ENCODE measurements at places on chromosomes 1 and 21.

- no peak for DNase-seq
Measured at GRCh38 chr1:115179397-115180079, 90.2 kb upstream of the TSPAN2 start.

DNA sequence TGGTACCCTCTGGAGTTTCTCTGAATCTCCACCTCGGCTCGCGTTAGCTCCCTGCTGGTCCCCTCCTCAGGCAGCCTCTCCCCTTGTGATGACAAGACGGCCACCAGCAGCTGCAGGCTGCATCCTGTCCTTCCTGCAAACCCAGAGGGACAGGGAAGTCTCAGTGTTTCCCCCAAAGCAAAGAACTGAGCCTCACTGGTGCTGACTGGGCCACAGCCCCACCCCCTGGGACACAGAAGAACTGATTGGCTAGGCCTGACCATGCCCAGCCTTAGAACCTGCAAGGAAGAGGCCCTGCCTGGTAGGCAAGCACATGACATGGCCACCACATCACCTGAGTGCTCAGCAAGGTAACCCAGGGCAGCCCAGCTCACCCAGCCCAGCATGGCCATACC, 34.6 kb downstream of the TMEM51 start:
- DNase-seq: no peak

DNA sequence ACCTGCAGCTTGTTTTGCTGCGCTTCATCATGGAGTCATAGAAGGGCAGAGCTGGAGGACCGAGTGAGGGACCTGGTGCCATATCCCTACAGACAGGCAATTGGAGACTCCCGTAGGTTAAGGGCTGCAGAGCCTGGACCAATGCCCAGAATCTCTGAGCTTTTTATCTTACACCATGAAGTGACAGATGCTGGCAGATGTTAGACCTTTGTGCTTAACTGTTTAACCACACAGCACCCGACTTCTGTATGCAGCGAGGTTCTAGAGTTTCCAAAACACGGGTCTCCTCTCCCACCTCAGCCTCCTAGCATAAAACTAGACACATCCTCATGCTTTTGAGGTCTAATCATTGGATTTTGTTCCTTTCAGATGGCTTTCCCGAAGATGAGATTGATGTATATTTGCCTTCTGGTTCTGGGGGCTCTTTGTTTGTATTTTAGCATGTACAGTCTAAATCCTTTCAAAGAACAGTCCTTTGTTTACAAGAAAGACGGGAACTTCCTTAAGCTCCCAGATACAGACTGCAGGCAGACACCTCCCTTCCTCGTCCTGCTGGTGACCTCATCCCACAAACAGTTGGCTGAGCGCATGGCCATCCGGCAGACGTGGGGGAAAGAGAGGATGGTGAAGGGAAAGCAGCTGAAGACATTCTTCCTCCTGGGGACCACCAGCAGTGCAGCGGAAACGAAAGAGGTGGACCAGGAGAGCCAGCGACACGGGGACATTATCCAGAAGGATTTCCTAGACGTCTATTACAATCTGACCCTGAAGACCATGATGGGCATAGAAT, 47.6 kb downstream of the B3GALT5 start:
- no peak for DNase-seq

- DNase-seq: no peak
Measured at GRCh38 chr1:43405219-43405875, 15.6 kb downstream of the SZT2 start.

- DNase-seq: no peak
Measured at GRCh38 chr1:76615253-76616035, 251.8 kb upstream of the ST6GALNAC5 start.

GRCh38 chr1:88216441-88216840, 467.6 kb upstream of the PKN2 start:
- DNase-seq: no peak

DNA sequence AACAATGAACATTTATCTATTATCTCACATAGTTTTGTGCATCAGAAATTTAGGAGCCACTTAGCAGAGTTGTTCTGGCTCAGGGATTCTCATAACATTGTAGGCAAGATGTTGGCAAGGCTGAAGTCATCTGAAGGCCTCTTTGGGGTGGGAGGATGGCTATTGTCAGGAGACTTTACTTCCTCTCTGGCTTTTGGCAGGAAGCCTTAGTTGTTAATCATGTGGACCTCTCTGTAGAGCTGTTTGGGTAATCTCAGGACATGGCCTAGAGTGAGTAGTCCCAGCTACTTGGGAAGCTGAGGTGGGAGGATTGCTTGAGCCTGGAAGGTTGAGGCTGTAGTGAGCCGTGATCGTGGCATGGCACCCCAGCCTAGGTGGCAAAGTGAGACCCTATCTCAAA, 40.2 kb downstream of the RASAL2 start:
- no peak for DNase-seq

All from activated naive CD4-positive, alpha-beta T cell (primary cell).